Activated naive CD8-positive, alpha-beta T cell treated with anti-CD3 and anti-CD28 coated beads, Interleukin-2, amount 50 U/mL, for 24 hours (primary cell): ENCODE measurements at places on chromosomes 4 and X.
A peak's percentile ranks its signal among the peaks of the same experiment; 100 is the strongest.

DNA sequence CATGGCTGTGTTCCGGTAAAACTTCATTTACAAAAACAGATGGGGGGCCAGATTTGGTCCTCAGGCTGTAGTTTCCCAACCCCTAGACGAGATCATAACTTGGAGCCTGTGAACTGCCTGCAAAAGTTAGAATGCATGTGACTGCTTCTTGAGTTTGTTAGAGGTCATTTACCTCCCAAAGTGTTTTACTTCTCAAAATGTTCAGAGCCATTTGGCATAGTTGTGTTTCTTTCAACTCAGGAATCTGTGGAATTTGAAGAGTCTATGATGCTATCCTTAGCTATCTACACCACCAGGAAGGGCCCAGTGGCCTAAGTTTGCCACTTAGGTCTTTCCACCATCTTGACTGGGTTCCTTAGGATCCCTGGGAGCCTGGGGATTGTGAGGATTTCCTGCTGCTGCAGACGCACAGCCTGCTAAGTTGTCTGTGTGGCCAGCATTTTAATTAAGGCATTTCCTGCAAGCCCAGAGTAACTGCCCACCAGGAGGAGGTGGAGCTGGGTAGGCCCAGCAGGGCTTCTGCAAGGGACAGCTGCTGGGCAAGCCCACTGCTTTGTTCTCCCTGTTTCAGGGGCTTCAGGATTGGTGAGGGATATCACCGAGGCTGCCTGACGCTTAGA lies 53.1 kb downstream of the CCNI start:
- DNase-seq: no peak

GRCh38 chr4:77201857-77202256 lies 44.9 kb downstream of the CCNG2 start:
- no peak for DNase-seq

DNA sequence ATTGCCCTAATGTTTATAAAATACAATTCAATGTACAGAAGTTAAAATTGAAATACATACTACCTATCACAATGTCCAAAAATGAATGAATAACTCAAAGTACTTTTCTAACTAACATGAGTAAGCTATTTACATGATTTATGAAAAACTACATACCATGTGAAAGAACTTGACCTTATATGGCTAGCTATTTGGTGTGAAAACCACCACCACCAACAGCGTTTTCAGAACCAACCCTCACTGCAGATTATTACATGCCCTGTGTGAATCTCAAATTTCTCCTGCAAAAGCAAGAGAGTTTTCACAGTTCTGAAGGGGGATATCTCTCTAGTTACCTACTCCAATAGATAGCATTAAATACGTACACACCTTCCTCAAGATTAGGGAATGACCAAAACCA lies 198.5 kb downstream of the SPATA18 start:
- no peak for DNase-seq

DNA sequence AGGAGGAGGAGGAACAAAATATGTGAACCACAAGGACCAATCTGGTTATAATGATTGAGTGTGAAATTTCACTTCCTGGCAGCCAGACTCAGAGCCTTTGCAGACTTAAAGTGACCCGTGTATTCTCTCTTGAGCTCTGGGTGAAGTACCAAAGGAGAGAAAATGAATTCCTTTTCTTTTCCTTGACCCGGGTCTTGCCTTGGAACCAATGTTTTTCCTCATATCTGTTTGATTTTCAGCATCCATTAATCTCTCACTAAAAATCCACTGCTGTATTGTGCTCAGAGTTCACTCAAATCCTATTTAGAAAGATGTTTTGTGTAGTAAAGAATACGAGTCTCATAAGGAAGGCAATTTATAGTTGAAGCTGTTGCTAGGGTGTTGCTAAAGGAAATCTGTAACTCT lies 78.3 kb upstream of the C1QTNF7 start:
- DNase-seq: no peak

DNA sequence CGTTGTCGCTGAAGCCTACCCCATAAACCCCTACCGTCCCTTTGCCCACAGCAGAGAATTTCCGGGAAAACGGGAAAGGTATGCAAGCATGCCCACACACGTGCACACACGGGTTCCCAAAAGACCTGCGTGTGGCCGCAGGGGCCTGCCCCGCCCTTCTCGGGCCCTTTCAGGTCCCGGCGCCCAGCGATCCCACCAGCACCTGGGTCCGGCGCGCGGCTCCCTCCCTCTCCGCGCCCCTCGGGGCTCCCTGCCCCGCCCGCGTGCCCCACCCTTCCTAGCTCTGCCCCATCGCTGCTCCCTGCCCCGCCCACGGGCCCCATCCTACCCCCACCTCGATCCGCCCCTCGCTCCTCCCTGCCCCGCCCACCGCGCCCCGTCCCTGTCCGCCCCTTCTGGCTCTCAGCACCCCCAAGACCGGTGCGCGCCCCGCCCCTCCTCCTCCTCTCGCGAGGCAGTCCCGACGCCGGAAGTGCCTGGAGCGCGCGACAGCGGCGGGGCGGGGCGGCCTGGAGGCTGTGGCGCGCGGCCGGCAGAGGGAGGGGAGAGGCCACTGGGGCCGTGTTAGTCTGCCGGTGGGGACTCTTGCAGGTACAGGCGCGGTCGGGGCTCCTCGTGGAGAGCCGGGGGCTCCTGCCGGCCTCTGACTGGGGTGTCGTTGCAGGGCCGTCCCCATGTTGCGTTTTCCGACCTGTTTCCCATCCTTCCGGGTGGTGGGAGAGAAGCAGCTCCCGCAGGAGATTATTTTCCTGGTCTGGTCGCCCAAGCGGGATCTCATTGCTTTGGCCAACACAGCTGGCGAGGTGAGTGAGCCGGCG lies at the start of gene ANAPC4:
Gene ANAPC4, plus strand, starts transcription at position 510 of the 818 bp plus-strand sequence. Its CDS starts 165 bp downstream, at position 675.
- peak; percentile 99 for DNase-seq

DNA sequence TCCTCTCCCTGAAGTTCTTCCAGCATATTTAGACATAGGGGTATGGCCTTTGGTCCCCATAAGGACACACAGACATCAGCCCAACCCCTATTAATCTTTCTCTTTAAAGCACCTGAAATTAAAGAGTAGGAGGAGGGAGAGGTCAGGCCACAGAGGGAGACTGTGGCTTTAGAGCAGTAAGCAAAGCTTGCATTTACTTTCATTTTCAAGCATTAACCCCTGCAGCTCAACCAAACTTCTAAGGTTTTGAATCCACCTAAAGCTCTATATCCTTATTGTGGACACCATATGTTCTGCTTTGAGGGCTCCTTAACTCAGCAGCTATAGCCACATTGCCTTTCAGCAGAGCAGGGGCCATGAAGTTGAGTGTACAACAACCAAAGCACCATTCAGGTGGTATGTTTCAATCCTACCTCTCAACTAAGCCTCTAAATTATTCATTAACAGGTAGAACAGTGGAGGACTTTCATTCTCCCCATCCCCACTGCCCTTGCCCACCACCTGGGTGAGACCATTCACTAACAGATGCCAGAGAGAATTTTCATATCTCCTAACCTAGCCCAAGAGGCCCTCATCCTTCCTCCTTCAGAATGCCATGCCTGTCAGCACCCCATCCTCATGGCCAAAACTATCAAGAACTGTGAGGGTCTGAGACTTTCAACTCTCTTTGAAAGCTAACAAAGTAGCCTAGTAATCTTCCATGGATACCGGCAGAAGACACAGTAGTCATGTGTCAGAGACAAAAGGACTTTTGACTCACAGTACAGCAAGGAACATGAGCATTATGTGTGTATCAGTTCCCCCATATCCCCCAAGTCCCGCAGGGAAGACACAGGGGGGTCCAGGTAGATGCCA lies 20.8 kb downstream of the LIN54 start:
- DNase-seq: no peak

- DNase-seq: no peak
Measured at GRCh38 chr4:143531380-143531779, 17.9 kb downstream of the SMARCA5 start.
